ENCODE measurements at places on chromosomes 1 and 21.

DNA sequence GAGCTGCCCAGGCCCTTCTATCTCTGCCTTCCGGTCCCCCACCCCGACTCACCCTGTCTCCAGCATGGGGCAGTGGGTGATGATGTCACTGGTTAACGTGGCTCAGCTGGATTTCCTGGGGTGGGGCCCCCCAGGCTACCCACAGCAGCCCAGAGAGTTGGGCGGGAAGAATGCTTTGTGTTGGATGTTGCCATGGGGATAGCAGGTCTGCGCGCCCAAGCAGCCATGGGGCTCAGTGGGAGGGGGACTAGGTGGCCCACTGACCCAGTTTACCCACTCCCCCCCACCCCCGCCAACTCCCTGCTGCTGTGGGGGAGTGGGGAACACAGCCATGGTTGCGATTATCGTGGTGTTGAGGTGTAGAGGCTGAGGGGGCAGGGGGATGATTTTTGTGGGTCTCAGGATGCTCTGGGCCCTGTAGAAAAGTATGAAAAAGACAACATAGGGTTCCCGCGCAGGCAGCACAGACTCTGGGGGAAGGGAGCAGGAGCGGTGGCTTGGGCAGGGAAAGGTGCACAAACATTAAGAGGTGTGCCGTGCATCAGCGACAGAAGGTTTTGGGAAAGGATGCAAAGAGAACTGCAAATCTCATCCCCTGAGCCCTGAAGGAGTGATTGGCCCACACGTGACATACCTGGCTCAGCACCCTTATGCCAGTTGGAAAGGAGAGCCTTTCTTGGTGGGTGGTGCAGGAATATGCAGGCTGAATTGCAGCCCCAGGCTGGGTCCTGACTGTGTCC, 8.5 kb downstream of the CELSR2 start:
- DNase-seq = no peak

- no peak for DNase-seq
These were observed 146.8 kb downstream of the ZBTB18 start for GRCh38 chr1:244197851-244198375.

DNA sequence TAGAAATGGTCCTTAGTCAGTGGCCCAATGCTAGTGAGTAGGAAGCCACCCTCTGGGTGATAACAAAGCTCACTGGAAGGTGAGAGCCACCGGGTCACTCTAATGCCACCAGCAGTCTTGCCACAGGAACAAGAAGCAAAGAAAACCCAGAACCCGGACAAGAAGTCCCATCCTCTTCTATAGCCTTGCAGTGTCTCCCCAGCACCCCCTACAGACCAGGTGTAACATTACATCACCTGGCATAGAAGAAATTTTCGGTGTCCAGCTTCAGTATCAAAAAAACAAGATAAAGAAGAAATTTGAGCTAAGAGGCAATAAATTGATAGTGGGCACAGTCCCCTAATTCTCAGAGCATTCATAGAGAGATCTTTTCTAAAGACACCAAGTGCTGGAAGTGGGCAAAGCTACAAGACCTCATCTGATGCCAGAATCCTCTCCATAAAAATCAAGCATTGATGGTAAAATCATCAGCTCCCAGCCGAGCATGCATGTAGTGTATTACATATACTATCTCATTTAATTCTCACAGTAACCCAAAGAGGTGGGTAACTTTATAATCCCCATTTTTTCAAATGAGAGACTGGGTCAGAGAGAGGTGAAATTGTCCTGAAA, 491.0 kb downstream of the MATN1 start:
- peak; percentile 3 for DNase-seq

- DNase-seq = no peak
These were observed 5.5 kb upstream of the SNAPIN start for GRCh38 chr1:153652805-153653500.

- no peak for DNase-seq
These were observed 6.4 kb downstream of the COL8A2 start for GRCh38 chr1:36118447-36119204.

DNA sequence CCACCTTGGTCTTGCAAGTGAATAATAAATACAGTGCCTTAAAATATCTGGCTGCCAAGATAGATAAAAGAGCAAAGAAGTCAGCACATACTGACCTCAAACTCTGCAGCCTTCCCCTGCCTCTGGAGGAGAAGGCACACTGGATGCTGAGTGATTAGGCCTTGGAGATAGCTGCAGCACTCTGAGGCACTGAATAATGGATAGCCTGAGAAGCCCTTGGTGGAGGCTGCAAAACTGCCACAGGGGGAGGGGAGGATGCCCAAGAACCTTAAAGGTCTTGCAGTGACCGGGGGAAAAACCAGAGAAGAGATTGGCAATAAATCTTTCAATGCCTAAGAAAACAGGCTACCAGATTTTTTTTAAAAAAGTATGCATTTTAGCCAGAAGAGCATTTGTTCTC, 167.4 kb upstream of the PRMT6 start:
- DNase-seq = no peak

- DNase-seq = no peak
These were observed 46.7 kb upstream of the SARS1 start for GRCh38 chr1:109167001-109167506.

GRCh38 chr1:45393718-45394302, 53.6 kb upstream of the MUTYH start:
- no peak for DNase-seq

DNA sequence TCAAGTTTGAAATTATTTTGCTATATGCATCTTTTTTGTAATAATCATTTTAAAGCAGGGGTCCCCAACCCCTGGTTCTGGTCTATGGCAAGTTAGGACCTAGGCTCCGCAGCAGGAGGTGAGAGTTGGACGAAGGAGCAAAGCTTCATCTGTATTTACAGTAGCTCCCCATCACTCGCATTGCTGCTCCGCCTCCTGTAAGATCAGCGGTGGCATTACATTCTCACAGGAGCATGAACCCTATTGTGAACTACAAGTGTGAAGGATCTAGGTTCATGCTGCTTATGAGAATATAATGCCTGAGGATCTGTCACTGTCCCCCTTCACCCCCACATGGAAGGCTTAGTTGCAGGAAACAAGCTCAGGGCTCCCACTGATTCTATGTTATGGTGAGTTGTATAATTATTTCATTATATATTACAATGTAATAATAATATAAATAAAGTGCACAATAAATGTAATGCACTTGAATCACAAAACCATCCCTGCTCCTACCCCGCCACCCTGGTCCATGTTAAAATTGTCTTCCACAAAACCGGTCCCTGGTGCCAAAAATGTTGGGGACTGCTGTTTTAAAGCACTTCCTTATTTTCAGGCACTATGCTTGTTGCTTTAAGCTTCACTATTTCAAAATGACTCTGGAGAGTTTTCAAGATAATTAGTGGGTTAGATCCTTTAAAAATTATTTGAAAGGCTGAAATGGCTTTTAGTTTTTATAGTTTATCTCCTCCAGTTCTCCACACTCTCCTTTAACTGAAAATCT, 74.8 kb downstream of the PLA2G4A start:
- no peak for DNase-seq

DNA sequence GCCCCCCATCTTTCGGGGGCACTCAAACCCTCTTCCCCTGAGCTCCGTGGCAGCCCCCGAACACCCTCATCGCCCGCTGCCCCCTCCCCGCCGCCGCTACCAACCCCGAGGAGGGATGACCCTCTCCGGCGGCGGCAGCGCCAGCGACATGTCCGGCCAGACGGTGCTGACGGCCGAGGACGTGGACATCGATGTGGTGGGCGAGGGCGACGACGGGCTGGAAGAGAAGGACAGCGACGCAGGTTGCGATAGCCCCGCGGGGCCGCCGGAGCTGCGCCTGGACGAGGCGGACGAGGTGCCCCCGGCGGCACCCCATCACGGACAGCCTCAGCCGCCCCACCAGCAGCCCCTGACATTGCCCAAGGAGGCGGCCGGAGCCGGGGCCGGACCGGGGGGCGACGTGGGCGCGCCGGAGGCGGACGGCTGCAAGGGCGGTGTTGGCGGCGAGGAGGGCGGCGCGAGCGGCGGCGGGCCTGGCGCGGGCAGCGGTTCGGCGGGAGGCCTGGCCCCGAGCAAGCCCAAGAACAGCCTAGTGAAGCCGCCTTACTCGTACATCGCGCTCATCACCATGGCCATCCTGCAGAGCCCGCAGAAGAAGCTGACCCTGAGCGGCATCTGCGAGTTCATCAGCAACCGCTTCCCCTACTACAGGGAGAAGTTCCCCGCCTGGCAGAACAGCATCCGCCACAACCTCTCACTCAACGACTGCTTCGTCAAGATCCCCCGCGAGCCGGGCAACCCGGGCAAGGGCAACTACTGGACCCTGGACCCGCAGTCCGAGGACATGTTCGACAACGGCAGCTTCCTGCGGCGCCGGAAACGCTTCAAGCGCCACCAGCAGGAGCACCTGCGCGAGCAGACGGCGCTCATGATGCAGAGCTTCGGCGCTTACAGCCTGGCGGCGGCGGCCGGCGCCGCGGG, 837 bp downstream of the FOXD3 start:
- no peak for DNase-seq

DNA sequence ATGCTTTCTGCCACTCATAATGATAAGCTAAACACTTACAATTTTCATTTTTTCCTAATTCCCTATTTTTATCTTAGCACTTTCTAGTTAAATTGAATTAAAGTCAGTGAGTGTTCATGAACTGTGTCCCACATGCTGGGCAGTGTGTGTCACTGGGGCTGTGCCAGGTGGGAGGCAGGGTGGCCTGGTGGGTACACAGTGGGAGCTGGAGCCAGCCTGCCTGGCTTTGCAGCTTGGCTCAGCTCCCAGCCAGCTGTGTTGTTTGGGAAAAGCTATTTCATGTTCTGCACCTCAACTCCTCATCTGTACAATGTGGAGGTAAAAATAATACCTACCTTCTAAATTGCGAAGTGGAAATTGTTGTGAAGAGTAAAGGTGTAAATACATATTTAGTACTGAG, 238.4 kb downstream of the PLA2G4A start:
- DNase-seq = no peak

DNA sequence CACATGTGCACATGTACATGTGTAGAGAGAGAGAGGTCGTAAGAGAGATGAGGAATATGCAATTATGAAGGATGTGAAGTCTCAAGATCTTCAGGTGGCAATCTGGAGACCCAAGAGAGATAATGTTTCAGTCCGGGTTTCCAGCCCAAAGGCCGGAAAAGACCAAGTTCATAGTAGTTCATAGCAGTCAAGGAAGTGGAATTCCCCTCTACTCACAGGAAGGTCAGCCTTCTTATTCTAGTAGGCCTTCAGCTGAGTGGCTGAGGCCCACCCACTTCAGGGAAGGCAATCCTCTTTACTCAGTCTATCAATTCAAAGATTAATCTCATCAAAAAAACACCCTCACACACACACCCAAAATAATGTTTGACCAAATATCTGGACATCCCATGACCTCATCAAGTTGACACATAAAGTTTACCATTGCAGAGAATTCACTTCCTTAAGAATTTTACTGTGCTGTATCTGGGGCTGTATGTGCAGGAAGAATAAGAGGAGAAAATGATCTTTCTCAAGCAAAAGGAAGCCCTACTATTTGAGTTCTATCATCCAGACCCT, 114.6 kb downstream of the TNFSF18 start:
- no peak for DNase-seq

DNA sequence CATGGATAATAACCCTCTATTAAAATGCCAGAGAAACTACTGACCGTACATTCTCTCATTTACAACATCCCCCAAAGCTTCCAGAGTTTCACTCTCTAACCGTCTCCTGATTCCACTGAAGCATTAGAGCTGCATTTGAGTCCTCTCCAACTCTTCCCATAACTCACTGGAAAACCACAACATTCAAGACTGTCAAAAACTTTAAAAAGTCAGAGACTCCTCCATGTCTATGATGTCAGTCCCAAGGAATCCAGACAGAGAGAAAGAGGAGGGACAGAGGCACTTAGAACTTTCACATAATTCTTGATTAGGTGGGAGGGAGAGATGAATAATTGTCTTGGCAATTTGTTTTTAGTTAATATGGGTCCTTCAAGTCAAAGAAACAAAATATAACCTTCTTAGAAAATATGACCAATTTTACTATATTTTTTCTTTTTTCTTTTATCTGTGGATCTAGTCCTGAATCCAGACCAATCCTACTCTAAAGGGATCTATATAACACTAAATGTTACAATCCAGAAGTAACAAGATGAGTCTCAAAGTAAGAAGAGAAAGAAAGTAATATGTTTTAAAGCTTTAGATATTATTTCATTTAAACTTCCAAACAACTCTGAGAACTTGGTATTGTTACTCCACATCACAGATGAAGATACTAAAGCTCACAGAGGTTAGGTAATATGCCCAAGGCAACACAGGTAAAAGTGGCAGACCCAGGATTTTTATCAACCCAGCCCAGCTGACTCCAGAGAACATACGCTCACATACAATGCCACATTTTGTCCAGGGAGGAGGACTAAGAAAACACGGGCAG, 23.8 kb downstream of the OTUD7B start:
- no peak for DNase-seq

- no peak for DNase-seq
These were observed 1.0 kb upstream of the RUNX3 start for GRCh38 chr1:24931146-24931467.

GRCh38 chr1:112058815-112059450, 69.5 kb upstream of the KCND3 start:
- DNase-seq = no peak

DNA sequence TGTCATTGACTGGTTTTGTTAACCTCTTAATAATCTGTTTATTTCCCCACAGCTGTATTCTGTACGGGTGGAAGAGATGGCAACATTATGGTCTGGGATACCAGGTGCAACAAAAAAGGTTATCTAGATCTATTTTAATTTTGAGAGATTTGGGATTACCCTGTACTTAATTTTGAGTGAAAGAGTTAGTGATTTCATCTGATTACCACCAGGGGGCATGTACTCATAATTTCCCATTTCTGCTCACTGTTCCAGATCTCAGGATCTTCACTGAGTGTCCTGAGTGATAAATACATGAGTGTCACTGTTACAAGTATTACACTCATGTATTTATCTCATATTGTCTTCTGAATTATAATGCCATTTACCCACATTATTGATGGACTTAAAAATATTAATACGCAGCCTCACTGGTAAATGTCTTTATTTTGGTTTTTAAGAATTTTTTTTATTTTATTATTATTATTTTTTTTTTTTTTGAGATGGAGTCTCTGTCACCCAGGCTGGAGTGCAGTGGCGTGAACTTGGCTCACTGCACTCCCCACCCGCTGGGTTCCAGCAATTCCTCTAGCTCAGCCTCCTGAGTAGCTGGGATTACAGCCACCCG, 27.4 kb downstream of the DTL start:
- DNase-seq = no peak

GRCh38 chr1:27873671-27874384, 1.5 kb downstream of the THEMIS2 start:
- DNase-seq = no peak

GRCh38 chr1:202085682-202086373, 36.9 kb upstream of the GPR37L1 start:
- DNase-seq = no peak

- DNase-seq = no peak
These were observed 15.9 kb downstream of the ERRFI1 start for GRCh38 chr1:8010080-8010664.

DNA sequence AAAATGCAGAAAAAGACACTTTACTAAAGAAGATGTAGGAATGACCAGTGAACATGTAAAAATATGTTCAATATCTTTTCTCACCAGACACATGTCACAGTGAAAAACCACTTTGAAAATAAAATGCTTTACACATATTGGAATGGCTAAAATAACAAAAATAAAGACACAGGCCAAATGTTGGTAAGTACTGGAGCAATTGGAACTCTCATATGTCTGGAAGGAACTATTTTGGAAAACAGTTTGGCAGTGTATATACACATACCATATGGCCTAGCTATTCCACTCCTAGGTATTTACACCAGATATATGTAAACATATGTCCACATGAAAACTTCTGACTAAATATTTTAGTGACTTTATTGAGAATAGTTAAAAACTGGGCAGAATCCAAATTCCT, 927.2 kb downstream of the BRINP3 start:
- DNase-seq = no peak

GRCh38 chr1:33743221-33743998, 120.5 kb upstream of the HMGB4 start:
- no peak for DNase-seq

All from activated T-cell treated with anti-CD3 and anti-CD28 coated beads for 24 hours (primary cell).